Cerebellar nuclear complex (tissue), 1 donor: ENCODE measurements at places on chromosomes 2 and 18.

DNA sequence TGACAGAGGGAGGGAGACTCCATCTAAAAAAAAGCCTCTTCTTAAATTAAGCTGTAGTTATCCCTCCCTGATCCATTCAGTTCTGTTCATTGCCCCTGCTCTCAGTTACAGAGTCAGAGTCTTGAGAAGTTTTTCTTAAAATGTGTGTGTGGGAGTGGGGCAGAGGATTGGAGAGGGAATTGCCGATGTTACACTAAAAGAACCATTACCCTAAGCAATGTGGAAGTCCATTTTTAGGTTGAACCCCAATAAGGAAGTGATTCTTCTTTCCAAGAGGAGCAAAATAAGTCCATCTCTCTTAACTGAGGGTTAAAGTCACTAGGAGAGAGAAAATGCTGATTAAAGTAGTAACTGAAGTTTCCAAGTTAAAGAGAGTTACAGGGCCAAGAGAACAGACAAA lies 21.2 kb upstream of the THOC1 start:
- no peak for DNase-seq

GRCh38 chr2:2777213-2777612 lies 446.1 kb upstream of the MYT1L start:
- DNase-seq, result no peak

DNA sequence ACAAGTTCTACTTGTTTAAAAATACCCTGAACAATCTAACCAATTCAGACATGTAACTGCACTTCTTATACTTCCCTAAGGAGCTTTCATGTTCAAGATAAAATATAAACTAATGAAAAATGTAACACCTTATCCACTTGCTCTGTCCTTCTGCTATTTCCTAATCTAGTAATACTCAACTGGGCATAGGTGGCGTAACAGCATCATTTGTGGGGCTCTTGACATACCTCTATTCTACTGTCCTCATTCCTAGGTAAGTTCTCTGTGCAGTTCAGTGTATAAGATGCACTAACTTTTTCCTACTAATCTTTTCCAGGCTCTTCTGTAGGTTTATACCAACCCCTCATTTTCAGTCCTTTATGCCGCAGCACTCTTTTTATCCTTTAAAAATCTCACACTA lies 36.7 kb downstream of the PRKD3 start:
- no peak for DNase-seq

DNA sequence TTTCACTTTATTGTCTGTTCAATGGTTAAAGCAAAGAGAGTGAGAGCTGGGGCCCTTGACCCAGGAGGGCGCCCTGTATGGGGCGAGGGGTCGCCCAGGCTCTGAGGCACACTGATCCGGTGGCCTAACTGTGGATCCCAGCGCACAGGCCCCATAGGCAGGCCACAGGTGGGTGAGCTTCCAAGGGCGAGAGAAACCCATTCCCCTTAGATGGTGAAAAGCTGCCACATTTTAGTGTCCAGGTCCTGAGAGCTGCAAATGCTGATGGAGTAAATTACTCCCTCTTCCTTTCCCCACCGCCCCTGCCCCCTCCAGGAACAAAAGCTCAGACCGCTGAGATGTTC lies 5.9 kb upstream of the DLX2 start:
- no peak for DNase-seq
